ENCODE measurements at places on chromosomes 2 and 18.
A peak's percentile ranks its signal among the peaks of the same experiment; 100 is the strongest.

- DNase-seq, result no peak
Measured at GRCh38 chr2:239147376-239147775, 253.4 kb downstream of the HDAC4 start.

DNA sequence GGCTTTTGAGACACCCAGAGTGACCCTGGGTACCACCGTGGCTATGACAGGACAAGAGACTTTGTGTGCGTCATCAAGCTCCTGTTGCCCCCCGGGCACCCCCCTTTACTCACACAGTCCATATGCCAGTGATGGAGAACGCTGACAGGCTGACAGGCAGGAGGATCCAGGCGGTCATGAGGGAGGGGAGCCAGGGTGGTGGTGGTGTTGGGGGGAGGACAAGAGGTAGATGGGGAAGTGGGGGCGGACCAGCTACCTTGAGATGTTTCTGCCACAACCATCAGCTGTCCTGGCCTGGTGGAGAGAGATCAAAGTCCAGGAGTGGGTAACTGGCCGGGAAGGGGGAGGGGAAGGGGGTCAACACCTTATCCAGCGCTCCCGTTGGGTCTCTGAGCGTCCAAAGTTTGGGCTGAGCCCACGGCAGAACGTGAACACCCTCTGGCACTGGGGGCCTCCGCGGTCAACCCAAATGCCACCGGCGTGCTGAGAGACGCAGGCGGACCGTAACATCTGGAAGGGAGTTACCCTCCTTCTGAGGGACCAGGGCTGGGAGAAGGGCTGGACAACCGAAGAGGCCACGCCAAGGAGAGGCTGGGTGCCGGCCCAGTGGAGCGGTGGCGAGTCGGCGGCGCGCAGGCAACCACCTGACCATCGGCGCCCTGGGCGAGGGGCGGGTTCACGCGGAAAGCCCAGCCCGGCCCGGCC is 575 bp downstream of the TMEM150A start:
- DNase-seq, result peak; percentile 58

DNA sequence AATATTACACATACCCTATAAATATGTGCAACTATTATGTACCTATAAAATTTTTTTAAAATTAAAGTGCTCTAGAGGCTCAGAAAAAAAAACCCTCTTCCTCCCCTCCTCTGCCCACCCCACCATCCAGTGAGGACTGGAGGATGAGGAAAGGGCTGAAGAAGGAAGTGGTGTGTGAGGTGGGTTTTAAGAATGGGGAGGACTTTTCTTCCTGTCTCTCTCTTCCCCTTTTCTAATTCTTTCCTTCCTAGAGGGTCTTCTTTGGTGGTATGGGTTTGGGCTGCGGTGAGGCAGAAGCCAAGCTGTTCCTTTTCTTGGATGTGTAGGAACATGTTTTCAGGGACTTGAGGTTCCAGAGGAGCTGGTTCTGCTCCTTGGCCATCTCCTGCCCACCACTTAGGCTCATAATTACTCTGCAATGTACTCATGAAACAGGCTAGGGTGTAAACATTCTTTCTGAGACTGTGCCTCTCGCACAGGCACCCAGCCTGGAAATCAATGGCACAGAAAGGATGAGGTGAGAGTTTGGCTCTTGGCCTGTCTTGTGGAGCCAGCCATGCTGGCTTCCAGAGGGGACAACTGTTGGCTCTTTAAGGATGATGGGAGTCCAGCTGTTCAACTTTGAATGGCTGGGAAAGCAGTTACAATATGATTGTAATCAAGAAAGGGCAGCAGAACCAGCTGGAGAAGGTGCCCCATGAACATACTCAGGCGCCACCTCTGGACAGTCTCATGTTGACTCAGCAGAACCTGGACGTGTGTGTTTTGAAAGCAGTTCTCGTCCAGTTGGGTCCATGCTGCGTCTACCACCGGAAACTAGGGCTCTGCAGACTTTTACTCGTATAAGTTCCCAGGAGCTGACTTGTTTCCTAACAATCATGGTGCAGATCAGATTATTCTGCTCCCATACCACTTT is 38.3 kb downstream of the IL1RL2 start:
- no peak for DNase-seq

- no peak for DNase-seq
Measured at GRCh38 chr2:186919296-186919695, 70.3 kb upstream of the ZSWIM2 start.

- no peak for DNase-seq
Measured at GRCh38 chr2:133342286-133343017, 225.8 kb downstream of the NCKAP5 start.

GRCh38 chr18:79939096-79939495 is 12.4 kb downstream of the SLC66A2 start:
- no peak for DNase-seq

- DNase-seq, result no peak
Measured at GRCh38 chr2:239548451-239548871, 147.6 kb upstream of the HDAC4 start.

- peak; percentile 96 for DNase-seq
Measured at GRCh38 chr2:26068602-26069298, 34.9 kb downstream of the RAB10 start.

DNA sequence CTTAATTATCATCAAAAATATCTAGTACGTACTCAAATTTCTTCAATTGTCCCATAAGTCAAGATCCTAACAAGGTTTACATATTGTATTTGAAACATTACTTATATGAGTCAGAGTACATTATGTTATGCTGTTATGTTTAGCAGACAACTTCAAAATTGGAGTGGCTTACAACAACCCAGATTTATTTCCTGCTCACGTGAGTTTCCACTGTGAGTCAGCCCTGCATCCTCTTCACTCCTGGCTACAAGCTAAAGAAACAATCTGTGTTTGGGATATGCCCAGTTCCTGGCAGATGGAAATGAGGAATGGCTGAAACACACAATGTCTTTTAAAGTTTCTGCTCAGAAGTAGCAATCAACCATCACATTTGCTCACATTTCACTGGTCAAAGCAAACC is 31.5 kb upstream of the TANC1 start:
- no peak for DNase-seq

GRCh38 chr2:181408861-181409260 is 48.3 kb upstream of the ITGA4 start:
- no peak for DNase-seq

DNA sequence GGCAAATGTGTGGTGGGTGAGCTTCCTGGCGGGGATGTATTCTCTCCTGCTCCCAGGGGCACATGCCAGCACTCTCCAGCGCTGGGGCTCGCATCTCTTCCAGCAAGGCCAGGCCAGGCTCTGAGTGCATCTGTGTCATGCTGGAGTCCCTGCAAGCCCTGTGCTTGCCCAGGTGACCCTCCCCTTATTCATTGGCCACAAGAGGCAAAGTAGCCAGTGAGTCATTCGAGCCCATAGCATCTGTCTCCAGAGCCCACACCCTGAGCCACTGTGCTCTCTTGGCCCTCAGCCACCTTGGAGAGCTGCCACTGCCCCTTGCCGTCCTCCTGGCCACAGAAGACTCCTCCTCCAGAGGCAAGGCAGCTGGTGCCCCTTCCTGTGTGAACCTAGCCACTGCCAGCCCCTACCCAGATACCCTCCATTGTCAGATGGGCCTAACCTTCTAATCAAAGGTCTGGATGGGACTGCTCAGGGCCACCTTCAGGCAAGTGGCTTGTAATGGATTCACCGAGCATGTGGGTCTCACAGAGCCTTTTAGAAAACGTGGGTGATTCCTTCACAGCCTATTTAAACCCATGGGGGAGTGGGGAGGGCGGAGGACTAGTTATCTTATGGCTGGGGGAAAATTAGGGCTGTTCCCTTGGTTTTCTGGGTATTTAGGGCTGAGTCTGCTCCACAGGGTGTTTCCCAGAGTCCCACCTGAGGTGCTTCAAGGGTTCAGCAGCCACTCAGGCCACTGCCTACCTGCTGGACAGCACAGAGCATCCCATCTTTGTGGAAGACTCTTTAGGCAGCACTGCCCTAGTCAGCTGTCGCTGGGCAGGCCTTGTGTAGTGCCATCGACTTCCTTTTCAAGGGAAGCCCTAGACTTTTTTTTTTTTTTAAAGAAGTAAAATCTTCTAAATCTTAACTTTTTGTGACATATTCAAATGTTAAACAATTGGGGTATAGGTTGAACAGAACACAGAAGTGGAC is 137.4 kb downstream of the ACOXL start:
- DNase-seq, result no peak

GRCh38 chr18:31491586-31491985 is 6.4 kb upstream of the DSG2 start:
- DNase-seq, result no peak
